Stimulated activated CD4-positive, alpha-beta T cell treated with anti-CD3 and anti-CD28 coated beads, Interleukin-2, amount 100 ng/mL, for 24 hours (primary cell): ENCODE measurements at places on chromosomes 2 and 18.
A peak's percentile ranks its signal among the peaks of the same experiment; 100 is the strongest.

DNA sequence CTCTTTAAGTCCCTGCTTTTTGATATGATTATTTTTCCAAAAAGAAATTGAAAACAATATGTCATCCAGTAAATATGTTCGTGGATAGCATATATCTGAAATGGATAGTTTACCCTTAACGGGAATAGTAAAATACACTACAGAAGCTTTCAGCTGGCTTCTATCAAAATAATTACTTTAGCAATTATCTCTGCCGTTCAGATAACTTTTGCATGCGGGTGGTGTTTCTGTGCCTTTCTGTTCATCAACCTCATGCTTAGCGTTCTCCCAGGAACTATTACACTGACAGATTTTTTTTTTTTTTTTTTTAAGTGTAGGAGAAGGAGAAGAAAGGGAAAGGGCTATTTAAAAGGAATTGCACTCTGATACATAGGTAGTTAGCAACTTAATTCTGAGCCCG is 53.6 kb downstream of the TSHZ1 start:
- DNase-seq = no peak

- DNase-seq = no peak
These were observed 87.9 kb downstream of the RAB31 start for GRCh38 chr18:9796011-9796410.

GRCh38 chr2:240427729-240428128 is 7.7 kb upstream of the GPC1 start:
- DNase-seq = peak; percentile 41

DNA sequence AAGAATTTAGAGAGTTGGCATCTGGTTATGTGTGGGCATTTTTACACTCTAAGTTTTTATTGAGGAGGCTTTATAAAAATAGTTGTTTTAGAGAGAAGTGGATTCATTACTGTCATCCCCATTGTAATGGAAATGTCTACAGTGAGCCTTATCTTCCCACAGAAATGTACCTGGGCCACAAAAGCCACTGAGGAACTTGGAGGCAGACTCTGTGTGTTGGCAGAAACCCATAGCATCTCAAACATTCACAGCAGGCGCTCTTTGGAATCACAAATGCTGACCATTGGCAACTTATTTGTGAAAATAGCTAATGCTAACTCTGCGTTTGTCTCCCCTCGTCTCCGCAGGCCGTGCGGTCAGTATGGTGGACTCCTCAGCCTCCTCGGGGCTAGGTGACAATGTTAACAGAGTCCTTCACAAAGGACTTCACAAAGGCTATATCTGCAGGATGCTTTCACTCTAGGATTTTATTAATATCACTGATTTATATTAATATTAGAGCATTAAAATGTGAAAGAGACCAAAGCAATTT is 689.1 kb upstream of the POU3F3 start:
- DNase-seq = no peak

- DNase-seq = no peak
These were observed 15.5 kb downstream of the COLEC11 start for GRCh38 chr2:3610415-3610814.

DNA sequence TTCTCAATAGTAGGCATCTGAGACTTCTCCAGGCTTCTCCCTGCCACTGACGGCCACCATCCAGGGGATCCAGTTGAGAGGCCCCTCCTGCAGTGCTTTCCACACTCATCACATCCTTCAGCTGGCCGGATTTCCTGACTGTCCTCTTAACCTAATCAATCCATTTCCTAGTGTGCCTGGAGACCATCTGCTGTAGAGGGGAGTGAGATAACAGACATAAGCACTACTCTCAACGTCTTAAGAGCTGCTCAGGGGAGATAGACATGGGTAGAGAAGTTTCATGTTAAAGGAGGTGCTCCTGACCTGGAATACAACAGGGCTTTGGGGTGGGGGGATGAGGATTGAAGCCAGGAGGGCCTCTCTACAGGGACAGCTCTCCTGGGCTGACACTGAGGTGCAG is 14.2 kb downstream of the SPR start:
- DNase-seq = no peak

DNA sequence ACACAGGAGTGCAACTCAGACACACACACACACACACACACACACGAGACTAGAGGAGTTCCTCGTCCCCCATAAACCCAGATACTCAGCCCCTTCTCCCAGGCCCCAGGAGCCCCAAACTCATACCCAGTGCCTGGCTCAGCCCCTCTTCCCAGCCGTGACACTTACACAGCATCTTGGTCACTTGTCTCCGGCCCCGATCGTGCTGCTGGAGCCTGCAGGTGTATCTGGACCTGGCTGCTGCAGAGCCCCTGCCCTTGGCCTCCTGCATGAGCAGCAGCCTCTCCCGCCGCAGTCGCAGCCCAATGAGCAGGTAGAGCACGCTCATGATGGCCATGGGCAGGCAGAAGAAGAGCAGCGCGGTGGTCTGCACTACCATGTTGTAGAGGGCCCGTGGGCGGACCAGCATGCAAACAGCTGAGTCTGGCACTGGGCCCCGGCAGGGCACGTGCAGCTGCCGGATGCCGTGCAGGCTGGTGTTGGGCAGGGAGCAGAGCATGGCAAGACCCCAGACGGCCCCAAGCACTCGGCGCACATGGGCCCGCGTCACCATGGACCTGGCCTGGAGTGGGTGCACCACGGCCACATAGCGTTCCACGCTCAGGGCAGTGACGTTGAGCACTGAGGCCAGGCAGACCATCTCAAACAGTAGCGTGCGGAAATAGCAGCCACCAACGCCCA is 2.1 kb downstream of the NMUR1 start:
- no peak for DNase-seq

DNA sequence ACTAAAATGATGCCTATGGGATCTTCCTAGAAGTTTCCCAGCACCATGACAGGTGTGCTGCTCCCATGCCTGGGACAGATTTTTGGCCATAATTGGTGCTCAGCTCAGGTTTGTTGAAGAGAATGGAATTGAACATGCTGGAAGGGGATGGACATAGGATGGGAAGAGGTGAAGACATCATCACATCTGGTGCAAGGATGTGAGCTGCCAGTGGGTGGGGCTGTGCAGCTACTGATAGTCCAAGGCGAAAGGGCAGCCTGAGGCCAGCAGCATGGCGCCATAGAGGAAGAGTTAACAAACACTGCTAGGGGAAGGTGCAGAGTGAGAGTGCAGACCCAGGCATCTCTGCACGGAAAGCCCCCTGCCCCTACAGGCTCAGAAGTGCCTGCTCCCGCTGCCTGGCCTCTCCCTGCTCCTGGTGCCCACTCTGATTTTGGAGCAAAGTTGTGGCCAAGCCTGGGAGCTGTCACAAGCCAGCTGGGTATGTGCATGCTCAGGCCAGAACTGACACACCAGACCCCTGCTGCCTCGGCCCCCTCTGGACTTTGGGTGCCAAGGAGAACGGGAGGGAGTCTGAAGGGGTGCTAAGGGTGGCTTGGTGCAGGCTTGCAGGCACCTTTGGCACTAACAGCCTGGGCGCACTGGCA is 178.6 kb downstream of the ZBTB7C start:
- peak; percentile 21 for DNase-seq

- no peak for DNase-seq
These were observed 105.7 kb downstream of the CDH2 start for GRCh38 chr18:28071199-28071598.

DNA sequence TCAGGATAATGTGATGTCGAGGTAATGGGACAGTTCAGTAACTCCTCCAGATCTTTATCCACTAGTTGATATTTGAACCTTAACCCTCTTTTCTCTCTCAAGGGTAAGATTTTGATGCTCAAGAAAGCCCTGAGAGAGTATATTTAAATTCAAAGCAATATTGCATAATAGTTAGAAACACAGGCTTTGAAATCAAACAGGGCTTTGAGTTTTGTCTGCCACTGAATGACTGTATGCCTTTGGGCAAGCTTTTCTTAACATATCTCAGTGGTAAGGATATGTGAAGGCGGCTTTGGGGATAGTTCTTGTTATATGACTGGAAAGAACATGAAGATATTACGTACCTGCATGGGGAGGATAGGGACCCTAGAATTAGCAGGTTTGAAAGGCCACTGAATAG is 11.1 kb downstream of the ITPRID2 start:
- no peak for DNase-seq

GRCh38 chr2:100211521-100211920 is 69.1 kb upstream of the AFF3 start:
- DNase-seq = no peak
